Testis (tissue), 5 donors: ENCODE measurements at places on chromosomes 2 and 18.

- no peak overlapping the region for H3K4me3 ChIP-seq
- no peaks in the 10 kb centered on the region for H3K36me3 ChIP-seq
- no peaks in the 10 kb centered on the region for H3K4me1 ChIP-seq
- H3K27me3 ChIP-seq: no peaks in the 10 kb centered on the region
- no peak for DNase-seq
These were observed 13.8 kb upstream of the TMEM200C start for GRCh38 chr18:5909125-5909524.

GRCh38 chr18:42641996-42642395 is 473.5 kb downstream of the RIT2 start:
- H3K27me3 ChIP-seq: no peaks in the 10 kb centered on the region
- DNase-seq: no peak
- H3K4me3 ChIP-seq: no peak overlapping the region
- no peaks in the 10 kb centered on the region for H3K4me1 ChIP-seq

GRCh38 chr18:59453468-59453961 is 94.5 kb upstream of the LMAN1 start:
- H3K27ac ChIP-seq: no peak overlapping the region
- H3K4me3 ChIP-seq: no peak overlapping the region
- H3K36me3 ChIP-seq: no peaks in the 10 kb centered on the region
- H3K4me1 ChIP-seq: no peaks in the 10 kb centered on the region

- H3K4me3 ChIP-seq: no peak overlapping the region
- no peak for DNase-seq
- no peaks in the 10 kb centered on the region for H3K36me3 ChIP-seq
- H3K4me1 ChIP-seq: no peaks in the 10 kb centered on the region
These were observed 386.8 kb downstream of the XIRP2 start for GRCh38 chr2:167275046-167275445.

GRCh38 chr2:27323596-27324285 is 844 bp upstream of the MPV17 start:
- peak overlapping the region; percentile 78 for H3K4me3 ChIP-seq
- peak overlapping the region; percentile 76 for H3K27ac ChIP-seq
- peaks cover 16% of the 10 kb centered on the region for H3K4me1 ChIP-seq
- H3K36me3 ChIP-seq: no peaks in the 10 kb centered on the region
